Cortex of kidney (tissue), 1 donor: ENCODE measurements at places on chromosomes 2 and 18.
A peak's percentile ranks its signal among the peaks of the same experiment; 100 is the strongest.

GRCh38 chr2:85165088-85165690 lies 32.0 kb downstream of the TCF7L1 start:
- no peak for DNase-seq

GRCh38 chr2:216829533-216829932 lies 30.3 kb downstream of the TNP1 start:
- DNase-seq, result no peak

GRCh38 chr2:39730685-39731302 lies 48.3 kb downstream of the THUMPD2 start:
- DNase-seq, result no peak

GRCh38 chr2:121000804-121001203 lies 265.1 kb downstream of the GLI2 start:
- no peak for DNase-seq

DNA sequence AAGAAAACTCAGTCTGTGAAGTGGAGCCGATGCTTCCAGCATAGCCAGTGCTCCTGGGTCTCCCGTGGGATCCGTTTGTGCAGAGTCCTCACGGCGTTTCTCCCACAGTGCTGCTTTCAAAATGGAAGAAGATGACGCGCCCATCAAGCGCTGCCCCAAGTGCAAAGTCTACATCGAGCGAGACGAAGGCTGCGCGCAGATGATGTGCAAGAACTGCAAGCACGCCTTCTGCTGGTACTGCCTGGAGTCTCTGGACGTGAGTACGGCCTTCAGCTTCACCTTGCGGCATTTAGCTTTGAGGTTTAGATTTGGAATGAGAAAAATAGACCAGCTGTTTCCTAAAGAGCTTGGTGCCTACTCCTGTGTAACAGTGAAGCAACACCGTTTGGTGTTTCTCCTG lies 107.0 kb downstream of the RNF144A start:
- DNase-seq, result no peak

- DNase-seq, result no peak
Observed at GRCh38 chr2:30235008-30235655, 3.8 kb downstream of the LBH start.

GRCh38 chr18:31983976-31984375 lies 34.6 kb upstream of the RNF125 start:
- DNase-seq, result no peak

GRCh38 chr2:20165677-20166509 lies 59.0 kb downstream of the SDC1 start:
- no peak for DNase-seq

DNA sequence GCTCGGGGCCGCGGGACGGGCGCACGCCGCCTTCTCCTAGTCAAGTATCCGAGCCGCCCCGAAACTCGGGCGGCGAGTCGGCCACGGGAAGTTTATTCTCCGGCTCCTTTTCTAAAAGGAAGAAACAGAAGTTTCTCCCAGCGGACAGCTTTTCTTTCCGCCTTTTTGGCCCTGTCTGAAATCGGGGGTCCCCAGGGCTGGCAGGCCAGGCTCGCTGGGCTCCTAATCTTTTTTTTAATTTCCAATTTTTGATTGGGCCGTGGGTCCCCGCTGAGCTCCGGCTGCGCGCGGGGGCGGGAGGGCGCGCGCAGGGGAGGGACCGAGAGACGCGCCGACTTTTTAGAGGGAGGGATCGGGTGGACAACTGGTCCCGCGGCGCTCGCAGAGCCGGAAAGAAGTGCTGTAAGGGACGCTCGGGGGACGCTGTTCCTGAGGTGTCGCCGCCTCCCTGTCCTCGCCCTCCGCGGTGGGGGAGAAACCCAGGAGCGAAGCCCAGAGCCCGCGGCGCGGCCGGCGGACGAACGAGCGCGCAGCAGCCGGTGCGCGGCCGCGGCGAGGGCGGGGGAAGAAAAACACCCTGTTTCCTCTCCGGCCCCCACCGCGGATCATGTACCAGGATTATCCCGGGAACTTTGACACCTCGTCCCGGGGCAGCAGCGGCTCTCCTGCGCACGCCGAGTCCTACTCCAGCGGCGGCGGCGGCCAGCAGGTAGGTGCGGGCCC lies 617 bp downstream of the FOSL2 start:
- DNase-seq, result no peak

- DNase-seq, result no peak
Observed at GRCh38 chr18:44130376-44130942, 550.2 kb upstream of the SETBP1 start.

GRCh38 chr2:114261366-114261765 lies 181.1 kb upstream of the DPP10 start:
- DNase-seq, result no peak

- DNase-seq, result no peak
Observed at GRCh38 chr18:50373561-50374219, 1.2 kb upstream of the SKA1 start.

- peak; percentile 98 for DNase-seq
Observed at GRCh38 chr18:80034068-80034851, at the start of gene RBFA. Gene RBFA (plus strand): TSS chr18:80034434. CDS start chr18:80034496, 62 bp downstream.

DNA sequence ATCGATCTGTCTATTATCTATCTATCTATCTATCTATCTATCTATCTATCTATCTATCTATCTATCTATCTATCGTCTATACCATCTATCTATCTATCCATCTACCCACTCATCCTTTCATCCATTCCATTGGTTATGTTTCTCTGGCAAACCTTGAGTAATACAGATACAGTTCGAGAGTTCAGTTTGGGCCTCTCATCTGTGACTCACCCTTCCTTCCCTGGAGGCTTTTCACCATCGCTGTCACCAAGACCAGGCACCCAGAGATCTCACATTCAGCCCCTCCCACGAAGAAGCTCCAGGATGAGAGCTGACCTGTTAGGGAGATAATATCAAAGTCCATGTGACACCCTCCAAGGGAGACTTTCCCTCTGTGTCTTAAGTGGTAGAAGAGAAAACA lies 164.1 kb upstream of the CELF4 start:
- DNase-seq, result no peak

GRCh38 chr2:202780514-202781021 lies 91.0 kb downstream of the ICA1L start:
- DNase-seq, result no peak

DNA sequence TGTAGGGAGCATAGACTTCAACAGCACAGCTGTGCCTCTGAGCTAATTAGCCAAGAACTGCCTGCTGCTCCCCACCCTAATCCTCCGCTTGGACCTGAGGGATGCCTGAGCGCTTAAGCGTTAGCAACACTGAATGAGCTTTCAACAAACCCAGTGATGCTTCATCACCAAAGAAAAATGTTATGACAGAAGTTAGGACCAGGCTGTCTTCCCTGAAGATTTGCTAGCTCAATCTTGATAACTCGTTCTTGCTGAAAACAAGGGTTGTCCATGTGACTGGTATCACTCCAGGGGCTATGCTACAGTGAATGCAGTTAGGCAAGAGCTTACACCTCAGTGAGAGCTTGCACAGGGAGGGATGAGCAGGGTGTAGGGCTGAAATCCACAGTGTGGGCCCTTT lies 190.7 kb upstream of the SIX2 start:
- DNase-seq, result no peak

GRCh38 chr2:162560291-162560690 lies 216.4 kb downstream of the GCA start:
- DNase-seq, result no peak

DNA sequence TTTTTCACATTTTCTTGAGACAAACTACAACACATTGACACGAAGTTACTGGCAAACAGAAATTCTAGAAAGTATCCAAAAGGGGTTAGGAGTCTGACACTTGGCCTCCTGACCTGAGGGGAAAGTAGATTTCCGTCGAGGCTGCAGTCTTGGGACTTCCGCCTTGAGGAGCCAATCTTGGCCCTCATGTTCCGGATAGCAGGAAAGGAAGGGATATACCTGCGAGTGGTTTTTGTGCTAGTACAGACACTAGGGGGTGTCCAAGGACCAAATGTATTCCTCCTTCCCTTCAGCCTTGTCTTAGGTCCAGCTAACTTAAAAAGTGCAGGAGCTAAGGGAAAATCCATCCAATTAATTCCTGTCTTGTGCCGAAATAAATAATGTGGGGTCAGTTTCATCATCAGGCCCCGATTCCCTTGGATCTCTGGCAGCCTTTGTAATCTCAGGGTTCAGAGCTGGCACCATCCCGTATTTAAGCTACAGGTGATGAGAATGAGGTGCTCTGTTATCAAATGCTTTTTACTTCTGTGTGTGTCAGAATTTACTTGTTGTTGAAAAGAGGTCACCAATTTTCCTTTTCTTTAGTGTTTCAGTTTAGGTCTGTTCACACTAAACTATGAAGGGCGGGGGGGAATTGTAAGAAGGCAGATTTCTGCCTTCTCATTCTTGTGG lies 330.2 kb upstream of the FANCL start:
- no peak for DNase-seq

GRCh38 chr2:236875906-236876505 lies 209.7 kb upstream of the COPS8 start:
- DNase-seq, result no peak

GRCh38 chr2:3597567-3597966 lies 2.7 kb downstream of the COLEC11 start:
- DNase-seq, result no peak

- no peak for DNase-seq
Observed at GRCh38 chr2:30764021-30764800, 43.0 kb downstream of the CAPN13 start.

GRCh38 chr2:45117383-45117782 lies 108.1 kb upstream of the SIX2 start:
- DNase-seq, result no peak

DNA sequence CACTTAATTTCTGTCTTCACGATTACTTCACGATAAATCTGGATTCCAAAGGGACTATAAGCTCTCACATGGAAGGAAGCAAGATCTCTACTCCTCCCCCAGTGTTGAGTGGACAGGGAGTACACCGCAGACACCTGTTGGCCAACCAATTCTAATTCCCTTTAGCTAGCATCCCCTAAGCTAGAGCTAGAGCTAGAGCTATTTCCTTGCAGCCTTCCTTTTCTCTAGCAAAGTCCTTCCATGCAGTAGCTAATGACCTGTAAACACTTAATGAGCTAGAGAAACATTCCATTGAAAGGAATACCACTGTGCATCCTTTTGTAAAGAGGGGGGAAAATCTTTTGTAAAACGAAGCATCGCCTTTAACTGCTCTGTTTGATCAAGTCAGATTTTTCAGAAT lies 56.5 kb downstream of the BCL11A start:
- no peak for DNase-seq

DNA sequence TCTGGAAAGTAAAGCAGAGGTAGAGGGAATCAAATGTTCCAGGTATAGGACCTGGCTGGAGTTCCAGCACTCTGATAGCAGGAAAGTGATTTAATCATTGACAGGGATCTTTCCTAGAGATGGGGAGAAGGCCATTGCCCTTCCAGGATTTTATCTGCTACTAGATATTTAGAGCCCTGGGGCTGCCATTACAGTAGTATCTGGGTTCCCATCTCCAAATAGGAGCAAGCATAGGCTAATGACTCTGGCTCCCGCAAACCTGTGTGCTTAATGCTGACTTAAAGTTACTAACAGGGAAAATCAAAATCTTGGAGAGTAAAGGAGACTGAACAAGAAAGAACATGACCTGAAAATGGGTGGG lies 297.6 kb upstream of the CCDC68 start:
- DNase-seq, result no peak

GRCh38 chr2:15842758-15843666 lies 97.3 kb upstream of the MYCN start:
- no peak for DNase-seq

DNA sequence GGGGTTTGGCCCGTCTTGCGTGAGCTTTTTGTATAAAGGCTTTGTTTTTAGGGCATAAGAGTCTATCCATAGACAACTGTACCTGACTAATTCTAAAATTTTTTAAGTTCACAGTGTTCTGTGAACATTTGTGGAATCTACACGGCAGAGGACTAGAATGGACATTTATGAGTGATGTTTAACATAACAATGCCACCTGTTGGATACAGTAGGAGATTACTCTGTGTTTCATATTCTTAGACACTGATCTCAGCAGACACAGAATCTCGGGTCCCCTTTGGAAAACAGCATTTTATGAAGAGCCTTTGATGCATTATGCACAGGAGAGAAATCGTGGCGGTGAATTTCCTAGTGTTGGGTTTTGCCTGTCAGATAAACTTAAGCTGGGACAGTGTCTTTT lies 752.2 kb downstream of the DPP10 start:
- no peak for DNase-seq

- DNase-seq, result no peak
Observed at GRCh38 chr2:224885836-224886547, 156.3 kb downstream of the DOCK10 start.

- no peak for DNase-seq
Observed at GRCh38 chr2:112867701-112868631, 31.4 kb upstream of the IL1B start.

GRCh38 chr2:156526950-156527636 lies 90.9 kb downstream of the GPD2 start:
- no peak for DNase-seq

GRCh38 chr18:50038448-50038847 lies 156.5 kb downstream of the MYO5B start:
- no peak for DNase-seq

GRCh38 chr18:58766164-58766563 lies 94.9 kb downstream of the MALT1 start:
- no peak for DNase-seq

DNA sequence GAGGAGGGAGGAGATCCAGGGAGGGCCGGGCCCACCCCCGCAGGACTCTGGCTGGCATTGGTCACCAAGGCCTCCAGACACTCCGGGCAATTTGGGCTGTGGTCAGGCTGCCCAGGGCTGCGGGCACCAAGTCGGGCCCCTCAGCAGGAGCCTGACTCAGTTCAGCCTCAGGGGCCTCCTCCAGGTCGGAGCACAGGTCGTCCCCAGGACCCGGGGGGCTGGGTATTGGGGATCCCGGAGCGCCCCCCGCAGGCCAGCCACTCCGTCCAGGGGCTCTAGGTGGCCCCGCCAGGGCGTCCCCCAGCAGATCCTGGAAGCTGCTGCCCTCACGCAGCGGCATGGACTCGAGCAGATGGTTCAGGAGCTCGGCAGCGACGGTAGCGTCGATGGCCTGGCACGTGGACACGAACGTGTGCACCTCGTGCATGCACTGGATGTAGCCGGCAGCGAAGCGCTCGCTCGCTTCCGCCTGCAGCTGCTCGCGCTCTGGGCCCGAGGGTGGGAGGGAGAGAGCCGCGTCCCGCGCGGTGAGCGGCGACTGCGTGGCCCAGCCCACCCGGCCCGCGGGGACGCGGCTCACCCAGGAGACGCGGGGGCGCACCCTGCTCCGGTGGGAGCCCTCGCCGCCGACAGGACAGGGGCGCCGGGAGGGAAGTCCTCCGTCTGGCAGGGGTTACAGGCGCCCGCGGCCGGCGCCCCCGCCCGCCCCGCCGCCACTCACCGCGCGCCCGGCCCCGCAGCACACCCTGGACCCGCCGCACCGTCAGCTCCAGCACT lies 884 bp downstream of the HES6 start:
- no peak for DNase-seq

DNA sequence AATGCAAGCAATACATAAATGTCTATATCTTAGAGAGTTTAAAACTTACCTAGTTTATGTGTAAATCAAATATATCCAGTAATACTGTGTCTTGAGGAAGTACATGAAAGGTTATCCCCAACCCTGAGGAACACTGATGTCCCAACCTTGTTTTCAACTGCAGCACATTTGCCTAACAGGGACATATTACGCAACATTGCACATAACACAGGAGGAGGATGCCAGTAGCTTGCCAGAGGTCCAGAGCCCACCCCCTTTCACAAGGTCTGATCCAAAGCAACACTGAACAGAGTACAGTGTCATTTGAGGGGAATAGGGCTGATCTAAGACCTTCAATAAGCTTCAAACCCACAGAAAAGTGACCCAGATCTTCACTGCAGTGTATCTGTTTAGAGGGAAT lies 678.5 kb downstream of the ARHGAP15 start:
- DNase-seq, result no peak

- DNase-seq, result no peak
Observed at GRCh38 chr2:198374375-198375082, 570.1 kb downstream of the PLCL1 start.

- no peak for DNase-seq
Observed at GRCh38 chr18:30591462-30591861, 451.1 kb downstream of the DSC3 start.
